NCI-H524 (cell line): ENCODE measurements at places on chromosomes 7 and 10.

- DNase-seq = no peak
These were observed 55.6 kb downstream of the SLC16A9 start for GRCh38 chr10:59654007-59654406.

GRCh38 chr10:70355051-70356021 is 27.1 kb downstream of the LRRC20 start:
- no peak for DNase-seq

DNA sequence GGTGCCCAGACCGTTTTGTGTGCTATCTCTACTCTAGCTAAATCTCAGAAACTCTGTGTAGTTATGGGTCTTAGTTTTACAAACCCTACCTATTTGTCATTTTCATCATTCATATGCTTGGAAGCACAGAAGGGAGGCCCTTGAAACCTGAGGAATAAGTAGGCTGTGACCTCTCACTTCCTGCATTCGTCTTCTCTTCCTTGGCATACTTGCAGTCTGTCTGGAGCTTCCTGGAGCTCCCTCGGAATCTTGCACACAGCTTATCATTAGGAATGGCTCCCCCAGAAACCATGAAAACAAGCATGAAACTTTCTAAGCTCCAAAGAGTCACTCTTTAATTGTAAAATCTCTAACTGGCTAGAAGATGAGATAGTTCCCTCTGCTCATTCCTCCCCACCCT is 376.9 kb upstream of the MYO3A start:
- DNase-seq = no peak

DNA sequence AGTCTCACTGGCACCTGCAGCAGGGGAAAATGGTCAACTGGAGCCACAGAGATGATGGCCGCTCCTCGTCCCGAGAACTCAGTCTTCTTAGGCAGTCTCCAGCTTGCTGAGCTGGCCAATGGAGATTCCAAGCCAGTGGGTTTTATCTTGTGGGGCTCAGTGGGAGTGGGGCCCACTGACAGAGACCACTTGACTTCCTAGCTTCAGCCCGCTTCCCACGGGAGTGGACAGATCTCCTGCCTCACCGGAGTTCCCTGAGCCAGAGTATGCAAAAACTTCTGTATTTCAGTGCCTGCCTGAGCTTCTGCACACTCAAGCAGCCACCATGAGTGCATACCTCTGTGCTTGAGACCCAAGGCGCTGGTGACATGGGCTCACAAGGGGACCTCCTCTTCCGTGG is 105.8 kb downstream of the ZWINT start:
- no peak for DNase-seq

- DNase-seq = no peak
These were observed 1284.3 kb downstream of the XPNPEP1 start for GRCh38 chr10:108639010-108639409.

DNA sequence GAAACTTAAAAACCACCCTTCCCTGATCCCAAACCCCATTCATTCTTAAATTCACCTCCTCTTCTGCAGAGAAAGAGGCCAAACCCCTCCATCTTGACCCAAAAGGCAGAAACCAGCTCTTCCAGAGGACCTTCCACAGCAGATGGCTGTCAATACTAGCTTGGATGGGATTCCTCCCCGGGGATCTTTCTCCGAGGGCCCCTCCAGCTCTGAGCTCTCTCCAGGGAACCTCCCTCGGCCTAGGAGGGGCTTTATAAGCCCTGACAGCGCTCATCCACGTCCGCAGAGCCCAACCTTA is 5.4 kb downstream of the TNRC18 start:
- DNase-seq = no peak

DNA sequence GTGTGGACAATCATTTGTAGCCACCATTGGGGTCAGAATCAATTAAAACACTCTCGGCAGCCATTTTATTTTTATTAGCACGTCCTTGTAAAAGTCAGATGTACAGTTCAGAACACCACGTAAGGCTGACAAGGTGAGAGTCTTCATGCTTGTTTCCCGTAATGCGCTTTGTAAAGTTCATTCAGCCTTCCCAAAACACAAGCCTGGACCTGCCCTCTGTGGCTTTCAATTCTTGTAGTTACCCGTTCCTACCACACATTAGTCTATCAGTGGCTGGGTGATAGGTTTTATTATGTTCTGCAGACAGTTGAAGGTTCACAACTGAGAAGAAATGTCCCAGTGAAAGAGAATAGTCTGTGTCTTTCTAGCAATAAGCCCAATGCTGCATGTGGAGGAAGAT is 35.4 kb downstream of the GAD2 start:
- no peak for DNase-seq

- peak; percentile 25 for DNase-seq
These were observed 60.8 kb upstream of the PPIF start for GRCh38 chr10:79286318-79286951.

DNA sequence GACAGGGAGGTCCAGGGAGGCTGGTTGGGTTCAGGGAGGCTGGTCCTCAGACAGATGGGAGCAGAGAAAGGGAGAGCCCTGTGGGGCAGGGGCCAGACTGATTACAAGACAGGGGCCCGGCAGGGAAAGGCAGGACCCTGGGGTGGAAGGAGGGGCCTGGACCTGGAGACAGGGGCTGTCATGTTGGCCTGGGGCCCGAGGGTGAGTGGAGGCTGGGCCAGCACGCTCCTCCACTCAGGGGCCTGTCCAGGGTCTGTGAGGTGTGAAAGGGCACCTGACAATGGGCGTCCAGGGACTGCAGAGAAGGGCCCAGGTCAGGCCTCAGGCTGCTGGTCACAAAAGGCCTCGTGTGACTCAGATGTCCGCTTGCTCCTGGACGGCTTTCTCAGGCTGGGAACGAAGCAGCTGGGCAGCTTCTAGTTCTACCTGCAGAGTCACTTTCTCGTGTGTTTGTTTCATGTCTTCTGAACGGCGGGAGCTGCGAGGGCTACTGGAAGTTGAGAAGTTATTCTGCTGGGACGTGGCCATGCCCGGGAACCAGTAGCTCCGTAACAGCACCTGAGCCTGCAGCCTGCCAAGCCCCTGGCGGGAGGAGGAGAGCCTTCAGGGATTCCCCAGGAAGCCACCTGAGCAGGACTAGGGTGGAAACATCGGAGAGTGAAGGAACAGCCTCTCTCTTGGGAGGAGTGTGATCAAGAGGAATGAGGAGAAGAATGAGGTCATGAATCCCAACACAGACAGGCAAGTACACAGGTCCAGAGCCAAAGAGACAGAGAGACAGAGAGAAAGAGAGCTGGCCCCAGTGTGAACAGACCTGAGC is 65.8 kb downstream of the KLF6 start:
- no peak for DNase-seq

DNA sequence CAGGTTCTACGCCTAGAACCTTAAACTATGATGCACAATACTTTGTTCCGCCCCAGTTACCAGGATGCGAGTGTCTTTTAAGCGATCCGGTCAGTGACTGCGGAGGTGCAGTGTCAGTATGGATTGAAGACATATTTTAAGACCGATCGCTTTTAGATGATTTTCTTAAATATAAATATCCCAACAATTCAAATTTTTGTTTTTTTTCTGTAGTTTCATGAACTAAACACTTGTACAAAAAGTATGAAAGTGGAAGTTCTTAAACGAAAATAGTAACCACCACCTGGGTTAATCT is 835 bp downstream of the COMMD3 start:
- no peak for DNase-seq

- DNase-seq = no peak
These were observed 274.0 kb downstream of the FRMD4A start for GRCh38 chr10:14056610-14057332.

DNA sequence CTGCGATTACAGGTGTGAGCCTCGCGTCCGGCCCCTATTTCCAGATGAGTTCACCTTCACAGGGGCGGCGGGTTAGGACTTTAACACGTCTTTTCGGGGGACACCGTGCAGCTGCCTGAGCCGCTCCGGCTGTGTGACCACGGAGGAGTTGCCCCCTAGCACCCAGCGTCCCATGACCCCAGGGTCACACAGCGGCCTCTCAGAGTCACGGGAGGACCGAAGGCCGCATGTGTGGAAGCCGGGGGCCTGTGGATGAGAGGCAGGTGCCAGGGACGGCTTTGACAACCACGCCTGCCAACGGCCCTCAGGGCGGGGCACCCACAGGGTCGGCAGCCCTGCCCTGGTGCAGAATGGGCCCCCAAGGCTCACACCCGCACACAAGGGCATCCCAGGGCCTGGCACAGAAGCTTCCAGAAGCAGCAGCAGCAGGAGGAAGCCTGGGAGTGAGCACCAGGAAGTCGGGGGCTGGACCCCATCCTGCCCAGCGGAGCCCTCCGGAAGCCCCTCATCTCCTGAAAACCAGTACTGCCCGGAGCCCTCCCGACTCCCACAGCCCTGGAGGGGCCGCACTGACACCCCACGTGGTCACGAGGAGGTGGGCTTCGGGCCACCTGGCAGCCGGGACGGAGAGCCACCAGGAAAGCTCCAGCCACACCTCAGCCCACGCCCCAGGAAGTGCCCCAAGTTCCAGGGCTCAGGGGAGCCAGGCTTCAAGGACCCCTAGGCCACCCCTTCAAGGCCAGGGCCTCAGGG is 32.7 kb downstream of the ADAP1 start:
- no peak for DNase-seq

DNA sequence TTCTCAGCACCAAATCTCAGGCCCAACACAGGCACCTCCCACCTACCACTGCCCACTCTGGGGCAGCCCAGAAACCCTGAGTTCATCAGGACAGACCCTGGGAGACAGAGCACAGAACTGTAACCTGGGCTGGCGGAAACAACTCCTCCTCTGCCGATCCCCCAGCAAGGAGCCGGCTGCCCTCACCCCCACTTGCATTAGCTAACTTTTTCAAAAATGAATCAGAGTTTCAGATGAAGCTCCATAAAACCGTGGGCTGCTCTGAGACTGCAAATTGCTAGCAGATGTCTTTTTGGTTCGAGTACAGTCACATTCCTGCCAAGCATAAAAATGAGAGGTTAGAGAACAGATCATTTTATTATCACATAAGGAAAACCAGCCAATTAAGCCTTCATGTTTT is 93.4 kb upstream of the PARD3 start:
- DNase-seq = no peak

GRCh38 chr7:149279111-149279743 is 17.2 kb downstream of the ZNF783 start:
- no peak for DNase-seq

- no peak for DNase-seq
These were observed 132.4 kb downstream of the FAM53B start for GRCh38 chr10:124611738-124612137.

- DNase-seq = no peak
These were observed 49.7 kb upstream of the NRF1 start for GRCh38 chr7:129561677-129562359.

DNA sequence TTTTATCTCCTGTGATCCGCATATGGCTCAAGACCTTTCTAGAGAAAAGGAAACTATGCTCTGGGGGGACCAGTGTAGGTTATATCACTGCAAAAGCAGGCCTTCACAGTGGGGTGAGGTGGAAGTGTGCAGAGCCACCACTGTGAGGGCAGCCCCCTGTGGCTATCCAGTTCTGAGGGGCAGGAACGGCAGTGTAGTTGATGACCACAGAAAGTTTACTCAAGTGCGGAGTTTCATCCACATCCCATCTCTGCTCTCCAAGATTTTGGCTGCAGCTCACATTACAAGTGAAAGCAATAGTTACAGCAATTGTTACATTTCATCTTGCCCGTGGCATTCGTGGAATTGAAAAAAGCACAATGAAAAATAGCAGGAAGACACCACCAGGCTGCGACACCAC is 345.9 kb upstream of the GALNT17 start:
- no peak for DNase-seq

DNA sequence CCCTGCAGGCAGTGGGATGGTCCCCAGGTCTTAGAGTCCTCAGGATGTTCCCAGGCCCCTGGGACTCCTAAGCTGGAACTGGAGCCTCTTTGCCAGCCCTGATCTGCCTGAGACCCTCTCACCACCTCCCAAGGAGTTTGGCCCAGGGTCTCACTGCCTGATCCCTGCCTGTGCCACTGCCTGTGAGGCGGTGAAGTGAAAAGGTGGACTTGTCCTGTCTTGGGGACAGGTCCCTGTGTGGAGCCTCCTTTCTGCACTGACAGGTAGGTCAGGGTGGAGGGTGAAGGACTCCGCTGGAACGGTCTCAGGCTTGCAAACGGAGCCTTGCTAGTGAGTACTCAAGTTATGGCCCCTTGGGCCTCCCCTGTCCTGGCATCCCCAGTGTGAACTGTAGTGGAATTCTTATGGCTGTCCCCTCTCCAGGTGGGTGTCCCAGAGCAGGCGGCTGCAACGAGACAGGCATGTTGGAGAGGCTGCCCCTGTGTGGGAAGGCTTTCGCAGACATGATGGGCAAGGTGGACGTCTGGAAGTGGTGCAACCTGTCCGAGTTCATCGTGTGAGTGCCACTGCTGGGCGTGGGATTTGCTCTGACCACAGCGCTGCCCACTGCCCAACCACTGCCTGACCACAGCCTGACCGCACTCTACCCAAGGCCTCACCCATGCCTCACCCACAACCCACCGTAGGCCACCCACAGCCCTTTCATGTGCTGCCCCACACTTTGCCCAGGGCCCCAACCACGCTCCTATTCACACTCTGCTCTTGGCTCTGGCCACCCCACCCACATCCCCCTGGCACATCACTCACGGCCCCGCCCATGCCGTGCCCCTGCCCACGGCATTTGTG is 19.5 kb downstream of the RAMP3 start:
- DNase-seq = no peak

- DNase-seq = no peak
These were observed 49.2 kb downstream of the MKX start for GRCh38 chr10:27696466-27696865.

GRCh38 chr10:99443500-99443899 is 13.1 kb upstream of the GOT1 start:
- no peak for DNase-seq

GRCh38 chr7:151810441-151811232 is 66.3 kb downstream of the PRKAG2 start:
- no peak for DNase-seq
